ENCODE measurements at places on chromosomes 4 and X.

DNA sequence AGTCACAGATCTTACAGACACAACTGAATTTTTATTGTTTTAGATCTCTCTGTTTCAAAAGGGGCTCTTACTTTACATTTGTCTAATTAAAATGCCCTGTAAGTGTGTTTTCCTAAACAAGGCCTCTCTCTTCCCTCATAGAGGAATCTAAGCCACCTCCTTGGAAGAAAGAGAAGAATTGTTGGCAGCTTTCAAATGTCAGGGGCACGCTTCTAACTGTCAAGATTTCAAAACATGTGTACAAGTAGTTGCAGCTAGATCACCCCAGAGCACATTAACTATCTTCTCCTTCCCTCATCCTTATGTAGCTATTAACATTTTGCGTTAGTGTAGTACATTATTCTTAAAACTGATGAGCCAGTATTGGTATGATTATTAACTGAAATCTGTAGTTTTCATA lies 266.5 kb upstream of the BOD1L1 start:
- DNase-seq, result no peak

GRCh38 chr4:2570551-2571222 lies 34.2 kb downstream of the FAM193A start:
- no peak for DNase-seq

DNA sequence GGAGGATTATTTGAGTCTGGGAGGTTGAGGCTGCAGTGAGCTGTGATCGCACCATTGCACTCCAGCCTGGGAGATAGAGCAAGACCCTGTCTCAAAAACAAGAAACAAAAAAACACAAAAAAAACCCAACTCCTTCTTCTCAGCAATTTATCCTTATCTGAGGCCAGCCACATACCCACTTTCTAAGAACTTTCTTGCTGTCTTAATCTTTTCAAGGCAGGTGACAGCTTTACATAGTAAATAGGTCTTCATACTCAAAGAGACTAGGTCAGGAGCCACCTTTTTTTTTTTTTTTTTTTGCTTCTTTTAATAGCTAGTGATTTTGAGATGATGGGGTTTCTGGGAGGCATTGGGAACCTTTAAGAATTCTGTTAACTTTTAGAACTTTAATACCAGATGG lies 26.1 kb upstream of the ZCCHC13 start:
- no peak for DNase-seq

- no peak for DNase-seq
Measured at GRCh38 chr4:139331185-139331584, 28.9 kb upstream of the NDUFC1 start.

DNA sequence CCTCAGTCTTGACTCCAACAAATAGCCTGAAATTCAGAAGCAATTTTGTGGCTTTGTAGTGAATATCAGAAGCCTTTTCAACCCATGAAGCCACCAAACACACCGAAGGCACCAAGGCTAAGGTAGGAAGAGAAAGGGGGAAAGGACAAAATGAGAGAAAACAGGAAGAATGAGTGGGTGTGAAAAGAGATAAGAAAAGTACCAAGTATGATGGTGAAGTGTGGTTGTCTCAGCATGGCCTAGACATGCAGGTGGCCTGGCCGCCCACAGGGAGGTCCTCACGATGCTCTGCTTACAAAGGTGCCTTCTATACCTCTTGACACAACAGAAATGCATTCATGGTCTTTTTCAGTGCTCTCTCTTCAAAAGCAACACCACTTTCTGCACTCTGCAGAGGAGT lies 34.9 kb downstream of the ACSL1 start:
- DNase-seq, result no peak

DNA sequence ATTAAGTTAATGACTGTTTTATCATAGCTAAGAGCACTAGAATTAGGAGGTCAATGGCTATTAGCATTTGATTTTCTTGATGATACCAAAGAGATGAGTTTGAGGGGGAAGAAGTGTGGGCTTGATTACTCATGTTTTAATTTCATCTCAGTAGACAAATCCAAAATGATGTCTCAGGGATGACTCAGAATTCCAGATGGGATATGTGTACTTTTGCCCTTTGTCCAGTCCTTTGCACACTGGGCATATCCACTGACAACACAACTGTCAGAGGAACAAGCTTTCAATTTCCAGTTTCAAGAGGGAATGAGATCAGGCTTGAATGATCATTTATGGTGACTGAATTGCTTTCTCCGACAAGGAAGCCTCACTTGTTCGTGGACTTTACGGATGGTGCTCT lies 325.3 kb upstream of the FTHL17 start:
- DNase-seq, result no peak

DNA sequence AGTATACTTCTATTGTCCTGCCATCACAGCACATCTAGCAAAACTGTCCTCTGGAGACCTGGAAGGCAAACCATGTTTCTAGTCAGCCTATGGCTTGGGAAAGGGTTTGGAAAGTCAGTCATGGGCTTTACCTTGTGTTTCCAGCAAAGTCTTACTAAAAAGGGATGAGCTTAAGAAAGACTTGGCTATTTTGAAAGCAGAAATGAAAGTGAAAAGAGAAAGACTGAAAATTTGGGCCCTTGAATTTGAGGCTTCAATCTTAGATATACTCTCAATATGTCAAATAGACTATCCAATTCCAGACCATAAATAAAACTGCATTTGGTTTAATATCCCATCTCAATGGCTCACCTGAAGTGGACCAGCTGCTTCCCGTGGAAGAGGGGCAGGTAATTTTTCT lies 127.9 kb downstream of the ZNF330 start:
- no peak for DNase-seq

- no peak for DNase-seq
Measured at GRCh38 chr4:145565328-145565727, 53.9 kb upstream of the MMAA start.

DNA sequence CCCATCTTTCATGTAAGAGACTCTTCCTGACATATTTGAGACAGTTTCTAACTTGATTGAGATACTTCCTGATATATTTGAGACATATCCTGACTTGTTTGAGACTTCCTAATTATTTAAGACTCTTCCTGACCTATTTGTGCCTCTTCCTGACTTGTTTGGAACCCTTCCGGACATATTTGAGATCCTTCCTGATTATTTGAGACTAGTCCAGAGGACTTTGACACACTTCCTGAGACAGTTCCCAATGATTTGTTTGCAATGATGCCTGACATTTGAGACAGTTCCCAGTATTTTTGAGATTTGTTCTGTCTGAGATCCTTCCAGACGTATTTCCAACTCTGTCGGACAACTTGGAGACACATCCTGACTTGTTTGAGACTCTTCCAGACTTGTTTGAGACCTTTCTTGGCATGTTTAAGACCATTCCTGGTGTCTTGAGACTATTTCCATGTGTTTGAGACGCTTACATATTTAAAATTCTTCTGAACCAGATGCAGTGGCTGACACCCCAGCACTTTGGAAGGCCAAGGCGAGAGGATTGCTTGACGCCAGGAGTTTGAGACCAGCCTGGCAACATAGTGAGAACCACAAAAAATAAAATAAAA lies 118.9 kb upstream of the USP9X start:
- no peak for DNase-seq

GRCh38 chrX:29315931-29316330 lies 728.7 kb downstream of the IL1RAPL1 start:
- DNase-seq, result no peak

DNA sequence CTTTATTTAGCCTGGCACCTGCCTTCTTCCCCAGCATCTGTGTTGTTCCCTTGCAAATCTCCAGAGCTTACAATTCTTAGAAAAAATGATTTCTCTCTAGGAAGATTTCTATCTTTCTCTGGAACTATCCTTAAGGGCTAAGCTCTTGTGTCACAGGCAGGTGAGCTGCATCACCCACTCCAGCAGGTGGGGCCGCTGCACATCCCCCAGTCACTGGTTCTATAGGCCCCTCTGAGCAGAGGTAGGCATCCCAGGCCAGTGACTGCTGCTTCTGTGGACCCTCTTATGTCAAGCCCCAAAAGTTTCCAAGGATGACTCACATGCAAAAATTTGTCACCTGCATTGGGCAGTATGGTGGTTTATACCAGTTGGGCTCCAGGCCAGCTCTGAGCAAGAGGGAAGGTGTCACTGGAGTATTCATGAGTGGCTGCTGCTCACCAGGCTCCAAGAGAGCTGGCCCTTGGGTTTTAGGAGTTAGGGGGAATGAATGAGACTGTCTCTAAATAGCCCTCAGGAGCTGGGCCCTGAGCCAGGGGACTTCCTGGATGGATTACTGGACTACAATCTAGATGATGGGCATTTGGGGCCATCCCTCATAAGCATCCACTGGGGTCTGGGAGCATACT lies 208.1 kb upstream of the EOLA2 start:
- DNase-seq, result no peak

DNA sequence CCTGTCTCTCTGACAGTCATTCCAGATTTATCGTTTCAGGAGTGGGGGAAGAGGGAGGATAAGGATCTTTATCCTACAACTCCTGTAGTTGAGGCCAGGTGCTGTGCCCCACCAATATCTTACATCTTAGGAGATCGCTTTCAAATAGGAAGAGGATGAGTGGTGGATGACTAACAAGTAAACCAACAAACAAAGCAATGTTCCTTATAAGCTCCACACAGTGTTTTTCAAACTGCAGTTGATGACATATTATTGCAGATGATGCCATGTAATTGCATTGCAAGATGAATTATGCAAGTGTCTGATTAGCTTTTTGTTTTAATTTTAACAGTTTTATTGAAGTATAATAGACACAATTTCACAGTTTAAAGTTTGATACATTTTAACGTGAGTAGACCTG lies 35.8 kb upstream of the TMEM164 start:
- no peak for DNase-seq

GRCh38 chrX:81377329-81377728 lies 175.4 kb downstream of the SH3BGRL start:
- no peak for DNase-seq

GRCh38 chrX:20057479-20057878 lies 59.2 kb downstream of the MAP7D2 start:
- DNase-seq, result no peak

DNA sequence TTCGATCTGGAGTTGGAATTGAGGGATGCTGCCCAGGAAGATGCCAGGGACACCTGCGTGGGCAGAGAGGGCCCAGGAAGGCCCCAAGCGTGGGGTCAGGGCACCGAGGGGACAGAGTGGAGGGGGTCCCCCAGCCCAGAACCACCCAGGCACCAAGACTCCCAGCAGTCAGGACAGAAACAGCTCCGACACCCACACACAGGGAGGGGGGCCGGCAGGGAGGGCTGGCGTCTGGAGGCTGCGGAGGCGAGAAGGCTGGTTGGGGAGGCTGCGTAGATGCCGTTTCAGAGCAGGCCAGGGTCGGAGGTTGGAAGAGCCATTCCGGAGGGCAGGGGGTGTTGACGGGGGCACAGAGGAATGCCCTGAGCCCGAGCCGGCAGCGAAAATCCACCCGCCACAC lies 23.6 kb downstream of the ATP5ME start:
- peak; percentile 44 for DNase-seq

GRCh38 chrX:5458300-5458842 lies 770.3 kb downstream of the NLGN4X start:
- DNase-seq, result no peak

DNA sequence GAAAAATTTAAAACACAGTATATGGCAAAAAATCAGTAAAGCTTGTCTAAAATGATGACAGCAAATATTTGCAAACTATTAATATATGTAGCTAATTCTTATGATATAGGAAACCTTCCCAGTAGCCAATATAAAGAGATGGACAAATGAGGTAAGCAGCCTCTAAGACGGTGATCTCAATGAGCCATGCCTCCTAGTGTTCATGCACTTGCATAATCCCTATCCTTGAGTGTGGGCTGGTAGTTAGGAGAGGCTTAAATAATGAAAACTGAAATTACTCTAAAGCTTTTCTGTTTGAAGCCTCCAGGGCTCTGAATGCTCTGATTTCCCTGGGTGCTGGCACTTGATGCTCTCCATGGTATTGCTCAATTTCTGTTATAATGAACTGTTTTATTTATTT lies 24.6 kb upstream of the ARMCX4 start:
- DNase-seq, result no peak

- DNase-seq, result peak; percentile 67
Measured at GRCh38 chr4:46931981-46932380, 22.9 kb upstream of the COX7B2 start.

DNA sequence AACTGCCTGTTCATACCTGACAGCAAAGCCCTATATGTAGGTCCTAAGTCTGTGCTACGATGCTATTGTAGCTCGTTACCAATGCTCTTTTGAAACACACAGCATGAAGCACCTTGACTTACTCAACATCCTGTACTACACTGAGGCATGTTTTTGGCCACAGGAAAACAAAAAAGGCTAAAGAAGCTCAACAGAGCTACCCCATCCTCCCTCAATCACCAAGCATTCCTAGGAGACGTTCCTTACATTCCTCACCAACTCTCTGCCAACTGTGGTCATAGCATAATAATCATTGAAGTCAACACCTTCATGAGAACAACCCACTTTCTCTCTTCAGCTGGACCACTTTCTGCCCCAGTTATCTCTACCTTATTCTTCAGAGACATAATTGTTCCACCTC lies 73.7 kb upstream of the SLC25A43 start:
- DNase-seq, result no peak

DNA sequence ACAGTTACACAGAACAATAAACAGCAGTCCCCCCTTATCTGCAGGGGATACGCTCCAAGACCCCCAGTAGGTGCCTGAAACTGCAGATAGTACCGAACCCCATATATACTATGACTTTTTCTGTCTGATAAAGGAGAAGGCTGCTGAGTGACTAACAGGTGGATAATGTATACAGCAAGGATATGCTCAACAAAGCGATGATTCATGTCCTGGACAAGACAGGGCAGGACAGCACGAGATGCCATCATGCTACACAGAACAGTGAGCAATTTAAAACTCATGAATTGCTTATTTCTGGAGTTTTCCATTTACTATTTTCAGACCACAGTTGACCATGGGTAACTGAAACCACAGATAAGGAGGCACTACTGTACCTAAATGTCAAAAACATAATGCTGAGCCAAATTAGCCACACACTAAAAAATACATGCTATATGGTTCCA lies 76.1 kb downstream of the MANBA start:
- no peak for DNase-seq

DNA sequence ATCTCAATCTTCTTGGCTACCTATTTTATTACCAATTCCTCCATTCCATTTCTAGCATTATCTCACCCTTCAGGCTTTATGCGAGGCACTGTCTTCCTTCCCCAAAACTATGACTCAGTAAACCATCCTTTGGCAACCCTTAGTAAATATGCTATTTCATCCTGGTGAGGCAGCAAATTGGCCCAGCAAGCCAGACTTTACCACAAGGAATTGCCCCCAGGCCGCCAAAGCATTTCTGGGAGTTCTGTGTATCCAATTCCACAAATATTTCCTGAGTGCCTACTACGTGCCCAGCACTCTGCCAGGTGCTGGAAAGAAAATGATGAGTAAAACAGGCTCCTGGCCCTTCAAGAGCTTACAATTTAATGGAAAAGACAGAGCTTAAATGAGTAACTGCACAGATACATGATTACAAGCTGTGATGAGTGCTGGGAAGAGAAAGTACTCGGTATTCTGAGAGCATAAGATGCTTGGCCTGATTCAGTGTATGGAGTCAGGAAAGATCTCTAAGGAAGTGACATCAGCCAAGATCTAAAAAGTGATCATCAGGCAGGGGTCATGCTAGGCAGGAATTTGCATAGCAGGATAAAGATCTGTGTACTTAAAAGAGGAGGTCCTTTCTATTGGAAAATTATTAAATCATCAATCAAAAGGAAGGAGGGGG lies 193.8 kb downstream of the ADAMTS3 start:
- DNase-seq, result no peak

GRCh38 chr4:147361726-147362125 lies 119.2 kb upstream of the EDNRA start:
- no peak for DNase-seq

- no peak for DNase-seq
Measured at GRCh38 chr4:145388043-145388442, 93.6 kb upstream of the SMAD1 start.
